Stimulated activated CD8-positive, alpha-beta memory T cell treated with anti-CD3 and anti-CD28 coated beads, Interleukin-7, amount 100 ng/mL, for 1 hour (primary cell): ENCODE measurements at places on chromosomes 7 and 10.

DNA sequence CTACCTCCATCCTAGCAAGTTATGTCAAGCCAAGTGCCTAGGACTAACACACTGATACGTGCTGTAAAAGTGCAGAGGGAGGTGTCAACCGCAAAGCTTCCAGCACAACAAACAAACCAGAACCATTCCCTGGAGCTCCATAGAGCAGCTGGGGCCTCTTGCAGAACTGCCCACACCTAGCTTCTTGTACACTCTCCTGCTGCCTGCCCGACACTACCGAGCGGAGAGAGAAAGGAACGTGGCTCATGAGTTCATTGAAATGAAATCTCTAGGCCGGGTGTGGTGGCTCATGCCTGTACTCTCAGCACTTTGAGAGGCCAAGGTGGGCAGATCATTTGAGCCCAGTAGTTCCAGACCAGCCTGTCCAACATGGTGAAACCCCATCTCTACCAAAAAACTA is 73.5 kb downstream of the MKI67 start:
- no peak for DNase-seq

DNA sequence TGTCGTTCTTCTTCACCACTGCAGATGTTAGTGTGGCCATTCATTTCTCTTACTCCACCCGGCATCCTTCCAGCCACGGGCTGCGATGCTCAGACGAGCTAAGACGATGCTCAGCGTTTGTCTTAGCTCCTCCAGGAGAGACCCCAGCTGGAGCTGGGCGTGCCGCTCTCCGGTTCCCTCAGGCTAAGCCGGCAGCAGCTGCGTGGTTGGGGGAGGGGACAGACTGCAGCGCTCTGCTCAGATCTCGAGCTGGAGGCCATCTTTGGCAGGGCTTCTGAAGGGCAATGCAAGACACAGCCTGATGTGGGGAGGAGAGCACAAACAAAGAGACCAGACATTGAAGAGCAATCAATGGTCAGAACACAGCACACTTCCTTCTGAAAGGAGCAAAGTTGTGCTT is 4.8 kb downstream of the INA start:
- no peak for DNase-seq

- DNase-seq = no peak
Measured at GRCh38 chr7:24842449-24843241, 85.4 kb upstream of the GSDME start.

DNA sequence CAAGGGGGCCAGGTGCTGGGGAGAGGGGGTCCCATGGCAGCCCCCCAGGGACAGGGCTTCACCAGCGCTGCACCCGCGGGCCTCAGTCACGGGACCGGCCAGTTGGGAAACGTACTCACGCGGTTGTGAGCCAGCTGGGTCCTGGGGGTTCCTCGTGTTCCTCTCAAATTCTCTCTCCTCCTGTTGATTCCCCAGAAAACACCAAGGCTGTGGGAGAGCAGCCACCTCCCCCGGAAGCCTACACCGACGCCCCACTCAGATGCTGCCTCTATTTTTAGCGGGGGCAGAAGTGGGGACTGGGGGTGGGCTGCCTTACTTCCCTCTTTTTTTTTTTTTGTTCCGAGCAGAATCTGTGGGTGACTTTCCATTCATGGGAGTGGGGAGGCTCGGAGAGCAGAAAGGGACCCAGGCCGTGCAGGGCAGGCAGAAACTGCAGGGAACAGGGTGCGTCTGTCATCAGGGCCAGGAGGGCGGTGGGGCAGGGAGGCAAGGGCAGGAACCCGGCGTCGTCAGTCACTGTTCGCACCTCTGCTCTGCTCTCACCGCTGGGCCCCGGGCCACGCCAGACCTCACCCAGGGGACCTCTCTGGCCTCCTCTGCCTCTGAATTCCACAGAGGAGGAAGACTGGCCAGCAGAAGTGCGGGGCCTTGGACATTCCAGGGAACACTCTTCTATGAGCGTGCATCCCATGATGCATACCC is 63.1 kb downstream of the CARD11 start:
- no peak for DNase-seq

DNA sequence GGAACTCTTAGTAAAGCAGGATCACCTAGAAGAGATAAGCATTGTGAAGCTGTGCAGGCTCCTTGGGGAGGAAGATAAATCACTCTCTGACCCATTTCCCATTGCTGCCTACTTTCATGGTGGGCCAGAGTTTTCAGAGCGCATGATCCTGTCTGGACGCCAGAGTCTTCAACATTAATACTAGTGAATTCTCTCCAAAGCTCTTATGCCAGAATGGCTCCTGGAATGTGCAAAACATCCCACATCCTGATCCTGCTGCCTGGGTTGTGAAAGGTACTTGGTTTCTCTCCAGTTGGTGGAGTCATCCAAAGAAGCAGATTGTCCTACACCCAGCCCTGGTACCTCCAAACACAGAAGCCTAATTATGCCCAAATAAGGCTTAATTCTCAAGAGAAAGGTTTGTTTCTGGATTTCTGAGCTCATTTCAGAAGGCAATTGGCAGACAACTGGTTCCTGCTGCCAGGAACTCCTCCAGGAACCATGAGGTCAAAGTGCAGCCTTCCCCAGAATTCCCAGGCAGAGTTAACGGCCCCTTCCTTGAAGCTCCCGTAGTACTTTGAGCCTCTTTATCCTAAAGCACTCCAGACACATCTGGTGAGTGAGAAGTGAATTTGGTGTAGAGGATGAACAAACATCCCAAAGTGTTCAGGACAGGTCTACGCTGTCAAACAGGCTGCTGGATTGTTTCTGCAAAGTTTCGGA is 495.2 kb downstream of the PLXNA4 start:
- no peak for DNase-seq

GRCh38 chr10:92757066-92757710 is 67.4 kb downstream of the HHEX start:
- DNase-seq = no peak

DNA sequence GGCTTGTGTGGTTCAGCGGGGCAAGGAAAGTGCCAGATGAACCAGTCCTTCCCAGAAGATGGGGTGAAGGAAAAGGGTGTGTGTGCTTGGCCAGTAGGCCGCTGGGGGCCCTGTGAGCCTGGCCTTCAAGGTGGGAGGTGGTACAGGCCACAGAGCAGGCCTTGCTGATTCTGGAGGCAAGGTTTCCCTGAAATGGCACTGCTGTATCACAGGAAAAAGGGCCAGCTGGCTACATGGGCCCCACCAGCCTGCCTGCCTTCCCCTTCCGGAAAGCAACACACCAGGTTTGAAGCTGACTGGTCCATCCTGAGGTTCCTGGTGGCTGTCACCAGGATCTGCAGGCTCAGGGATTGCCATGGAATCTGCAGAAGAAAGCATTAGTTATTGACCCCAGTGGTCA is 12.5 kb downstream of the MMRN2 start:
- no peak for DNase-seq

DNA sequence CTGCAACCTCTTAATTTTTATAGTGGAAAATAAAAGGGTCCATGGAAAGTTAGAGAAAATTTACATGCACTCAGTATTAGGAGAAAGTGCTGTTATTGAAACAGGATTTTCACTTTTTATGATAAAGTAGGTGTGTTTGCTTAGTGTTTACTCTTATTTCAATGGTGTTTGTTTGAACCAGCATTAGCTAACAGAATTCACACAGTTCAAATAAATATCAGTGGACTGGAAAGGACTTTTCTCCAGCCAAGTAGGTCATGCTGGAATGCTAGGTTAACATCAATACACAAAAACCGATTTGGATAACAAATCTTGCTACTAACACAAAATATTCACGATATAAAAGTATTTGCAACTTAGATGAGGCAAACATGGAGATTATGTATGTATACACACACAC is 49.4 kb upstream of the BET1 start:
- no peak for DNase-seq

- no peak for DNase-seq
Measured at GRCh38 chr10:61751599-61751998, 88.9 kb downstream of the CABCOCO1 start.
